HuH-7.5 (cell line): ENCODE measurements at places on chromosomes 16 and 17.
A peak's percentile ranks its signal among the peaks of the same experiment; 100 is the strongest.

GRCh38 chr17:19336938-19337711, 25.4 kb downstream of the B9D1 start:
- peak; percentile 55 for DNase-seq

DNA sequence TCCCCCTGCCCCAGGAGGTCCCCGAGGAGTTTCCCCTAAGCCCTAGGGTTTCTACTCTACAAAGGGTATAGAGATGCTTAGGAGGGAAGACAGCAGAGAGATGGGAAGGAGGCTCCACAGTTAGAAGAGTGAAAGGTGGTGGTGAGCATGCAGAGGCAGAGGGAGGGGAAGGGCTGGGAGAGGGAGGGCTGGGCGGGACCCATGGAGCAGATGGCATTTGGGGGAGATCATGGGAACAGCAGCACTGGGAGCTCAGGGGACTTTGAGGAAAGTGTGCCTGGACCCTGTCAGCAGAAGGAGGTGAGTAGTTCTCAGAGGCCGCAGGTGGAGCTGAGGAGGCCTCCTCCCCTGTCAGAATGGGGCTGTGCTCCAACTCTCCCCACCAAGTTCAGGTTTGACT, 650 bp upstream of the OTOP3 start:
- no peak for DNase-seq

DNA sequence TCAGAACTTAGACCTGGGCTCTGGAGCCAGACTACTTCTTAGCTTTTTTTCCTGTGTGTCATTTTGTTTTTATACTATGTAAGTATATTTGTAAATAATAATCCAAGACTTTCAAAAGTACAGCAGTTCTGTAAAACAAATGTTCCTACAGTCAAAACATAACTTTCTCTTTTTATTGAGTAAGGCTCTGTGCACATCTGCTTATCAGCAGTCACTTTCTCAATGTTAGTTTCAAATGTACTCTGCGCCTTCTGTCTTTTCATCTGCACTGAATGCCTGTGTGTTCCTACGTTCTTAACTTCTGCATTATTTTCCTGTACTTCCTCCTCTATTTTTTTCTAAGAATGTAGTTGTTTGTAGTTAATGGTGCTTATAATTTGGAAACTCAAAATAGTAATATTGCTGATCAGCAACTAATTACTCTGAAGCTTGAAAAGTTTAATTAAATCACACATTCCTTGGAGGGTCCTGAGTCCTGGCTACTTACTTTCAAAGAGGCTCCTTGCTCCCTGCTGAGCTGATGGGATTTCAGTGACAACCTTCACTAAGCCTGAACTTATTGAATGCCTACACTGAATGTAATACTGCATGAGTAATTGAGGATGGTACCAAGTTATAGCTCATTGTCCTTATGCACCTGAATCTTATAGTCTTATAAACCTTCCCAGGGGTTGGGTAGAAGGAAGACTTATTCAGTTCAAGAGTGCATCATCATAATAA, 329.9 kb downstream of the KCNJ2 start:
- DNase-seq = no peak

- no peak for DNase-seq
Measured at GRCh38 chr16:81537721-81538561, 93.3 kb downstream of the CMIP start.

- DNase-seq = no peak
Measured at GRCh38 chr17:56887105-56887504, 26.7 kb downstream of the TRIM25 start.

DNA sequence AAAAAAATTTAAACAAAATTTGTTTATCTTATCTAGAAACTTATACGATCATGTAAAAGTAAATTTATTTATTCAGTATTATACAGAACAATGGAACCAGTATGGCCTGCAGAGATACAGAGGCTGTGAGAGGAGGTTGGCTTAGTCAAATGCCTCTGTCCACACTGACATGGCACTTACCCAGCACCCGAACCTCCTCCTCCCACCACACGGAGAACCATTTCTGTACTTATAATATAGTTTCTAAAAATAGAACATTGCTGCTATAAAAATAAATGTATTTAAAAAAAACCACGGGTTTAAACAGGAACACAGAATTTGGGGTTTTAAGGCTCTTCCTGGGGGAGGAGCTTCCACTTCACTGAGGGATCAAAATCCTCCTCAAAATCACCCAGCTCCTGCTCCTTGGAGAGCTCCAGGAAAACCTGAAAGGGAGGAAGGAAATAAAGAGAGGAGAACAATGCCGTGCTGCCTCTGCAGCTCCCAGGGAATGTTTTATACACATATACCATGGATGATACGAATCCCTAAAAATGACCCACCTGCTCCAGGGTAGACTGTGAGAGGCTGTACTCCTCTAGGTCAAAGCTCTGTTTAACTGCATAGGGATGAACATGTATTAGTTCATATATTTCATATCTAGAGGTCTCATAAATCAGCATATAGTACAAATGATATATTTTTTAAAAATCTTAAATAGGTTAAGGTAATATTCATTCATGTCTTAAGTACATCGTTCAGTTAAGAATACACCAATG, 87.3 kb downstream of the ABCA8 start:
- no peak for DNase-seq

GRCh38 chr16:86517652-86518258, 7.4 kb downstream of the FOXF1 start:
- DNase-seq = peak; percentile 95

DNA sequence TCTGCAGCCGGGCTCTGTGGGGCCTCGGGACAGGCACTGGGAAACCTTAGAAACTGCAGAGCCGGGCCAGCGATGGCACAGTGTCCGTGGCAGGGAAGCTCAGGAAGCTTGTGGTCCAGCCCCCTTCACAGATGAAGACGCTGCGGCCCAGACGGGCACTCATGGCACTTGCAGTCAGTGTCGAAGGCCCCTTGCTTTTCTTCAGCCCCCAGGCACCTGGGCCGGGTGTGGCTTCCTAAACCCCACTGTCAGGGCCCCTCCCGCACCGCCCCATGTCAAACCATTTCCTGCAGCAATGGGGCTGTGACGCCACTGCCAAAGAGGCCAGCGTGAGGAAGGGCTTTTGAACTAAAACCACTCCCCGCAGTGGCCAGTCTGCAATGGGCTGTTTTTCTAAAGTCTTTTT, 164.0 kb downstream of the LAT start:
- DNase-seq = no peak

- DNase-seq = no peak
Measured at GRCh38 chr17:17091276-17091675, 49.0 kb downstream of the MPRIP start.

- DNase-seq = no peak
Measured at GRCh38 chr16:19523184-19523558, 571 bp upstream of the CCP110 start.

- DNase-seq = peak; percentile 56
Measured at GRCh38 chr17:27494192-27495091, 38.2 kb downstream of the KSR1 start.
